ENCODE measurements at places on chromosomes 2 and 18. TPM values are rescaled to one million over a fixed set of nuclear protein-coding genes. Genes with fewer than 3 reads are reported as not detected.

The DARS1 gene
- 83.6 TPM for total RNA-seq

The THUMPD2 gene
- total RNA-seq: 24.6 TPM

DNA sequence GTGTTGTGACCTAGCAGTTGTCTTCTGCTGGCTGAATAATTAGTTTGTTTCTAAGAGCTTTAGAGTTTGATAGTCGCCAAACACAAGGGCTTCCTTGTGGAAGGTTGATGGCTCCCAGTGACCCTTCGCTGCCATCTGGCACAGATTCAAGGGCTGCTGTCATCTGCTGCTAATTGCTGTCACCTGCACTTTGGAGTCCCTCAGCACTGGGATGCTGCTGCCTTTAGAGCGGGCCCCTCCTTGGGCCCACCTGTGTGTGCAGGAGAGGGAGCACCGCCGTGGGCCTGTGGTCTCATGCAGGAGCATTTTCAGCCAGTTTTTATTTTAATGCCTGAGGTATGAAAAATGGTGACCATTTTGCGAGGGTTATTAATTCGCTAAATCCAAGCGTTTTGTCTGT, 154.0 kb upstream of the NFATC1 start:
- DNase-seq: no peak

GRCh38 chr2:240561325-240561971, 1.3 kb downstream of the DUSP28 start:
- DNase-seq: peak; percentile 50

DNA sequence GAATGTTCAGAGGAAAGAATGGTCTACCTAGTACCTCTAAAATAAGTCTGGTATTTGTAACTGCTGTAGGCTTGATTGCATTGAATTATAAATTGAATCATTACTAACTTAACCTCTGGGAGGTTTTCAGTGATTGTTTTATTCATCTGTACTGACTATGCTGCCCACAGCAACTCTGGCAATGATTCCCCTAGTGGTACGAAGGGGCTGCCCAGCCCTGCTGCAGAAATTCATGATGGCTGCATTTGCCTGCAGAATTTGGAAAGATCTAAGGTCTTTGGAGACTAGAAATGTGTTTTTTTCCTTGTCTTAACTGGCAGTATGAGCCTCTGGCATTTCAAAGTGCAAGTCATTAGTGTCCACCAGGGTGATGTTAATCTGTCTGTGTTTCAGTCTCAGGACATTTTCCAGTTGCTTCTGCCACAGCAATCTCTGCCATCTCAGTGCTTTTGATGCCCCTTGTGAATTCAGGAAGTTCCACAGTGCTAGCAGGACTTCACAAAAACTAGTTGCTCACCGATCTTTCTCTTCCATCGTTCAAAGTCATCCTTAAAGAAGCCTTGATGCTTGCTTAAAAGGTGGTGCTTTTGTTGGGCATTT, 13.4 kb upstream of the LRPPRC start:
- no peak for DNase-seq

The PTPN2 gene
- total RNA-seq: 47.8 TPM
